ENCODE measurements at places on chromosomes 3 and 15. TPM values are rescaled to one million over a fixed set of nuclear protein-coding genes. Genes with fewer than 3 reads are reported as not detected.

The ZXDC gene
- 9.1 TPM for polyA plus RNA-seq

The LCTL gene
- not detected for polyA plus RNA-seq

The EEF1AKMT4 gene
- 3.2 TPM for polyA plus RNA-seq

The CD200R1 gene
- 8.5 TPM for polyA plus RNA-seq

The MEX3B gene
- not detected for polyA plus RNA-seq

The PTX3 gene
- polyA plus RNA-seq: not detected

The SI gene
- not detected for polyA plus RNA-seq

The INAFM2 gene
- polyA plus RNA-seq: 1.3 TPM

The RRP9 gene
- 28.8 TPM for polyA plus RNA-seq

The CNTN6 gene
- not detected for polyA plus RNA-seq

The NRROS gene
- 18.9 TPM for polyA plus RNA-seq

The C3orf49 gene
- not detected for polyA plus RNA-seq

The C3orf52 gene
- polyA plus RNA-seq: 0.50 TPM

The TGM4 gene
- 0.06 TPM for polyA plus RNA-seq

The RBP2 gene
- not detected for polyA plus RNA-seq

The GNAT1 gene
- not detected for polyA plus RNA-seq

The SOX14 gene
- not detected for polyA plus RNA-seq

The GABRB3 gene
- not detected for polyA plus RNA-seq

The XCR1 gene
- not detected for polyA plus RNA-seq

The CAV3 gene
- not detected for polyA plus RNA-seq

The GRK7 gene
- polyA plus RNA-seq: not detected

The FGF7 gene
- not detected for polyA plus RNA-seq

The IMP3 gene
- 249 TPM for polyA plus RNA-seq

The ZNF592 gene
- polyA plus RNA-seq: 11.9 TPM

The CLDN1 gene
- not detected for polyA plus RNA-seq

The SEMA3F gene
- not detected for polyA plus RNA-seq

The ROBO2 gene
- polyA plus RNA-seq: not detected

The LYSMD2 gene
- 66.6 TPM for polyA plus RNA-seq

The CLRN1 gene
- not detected for polyA plus RNA-seq

The CCRL2 gene
- 1.3 TPM for polyA plus RNA-seq

The ANKUB1 gene
- polyA plus RNA-seq: not detected

The PLAAT1 gene
- polyA plus RNA-seq: not detected

The GXYLT2 gene
- polyA plus RNA-seq: not detected

The SV2B gene
- polyA plus RNA-seq: 0.01 TPM

The TP63 gene
- polyA plus RNA-seq: 1.0 TPM

The GRAMD1C gene
- 11.8 TPM for polyA plus RNA-seq

The ZKSCAN7 gene
- 1.8 TPM for polyA plus RNA-seq

The WDR49 gene
- not detected for polyA plus RNA-seq

Data from IgD-negative memory B cell (primary cell).